ENCODE measurements at places on chromosomes 6 and 20.

DNA sequence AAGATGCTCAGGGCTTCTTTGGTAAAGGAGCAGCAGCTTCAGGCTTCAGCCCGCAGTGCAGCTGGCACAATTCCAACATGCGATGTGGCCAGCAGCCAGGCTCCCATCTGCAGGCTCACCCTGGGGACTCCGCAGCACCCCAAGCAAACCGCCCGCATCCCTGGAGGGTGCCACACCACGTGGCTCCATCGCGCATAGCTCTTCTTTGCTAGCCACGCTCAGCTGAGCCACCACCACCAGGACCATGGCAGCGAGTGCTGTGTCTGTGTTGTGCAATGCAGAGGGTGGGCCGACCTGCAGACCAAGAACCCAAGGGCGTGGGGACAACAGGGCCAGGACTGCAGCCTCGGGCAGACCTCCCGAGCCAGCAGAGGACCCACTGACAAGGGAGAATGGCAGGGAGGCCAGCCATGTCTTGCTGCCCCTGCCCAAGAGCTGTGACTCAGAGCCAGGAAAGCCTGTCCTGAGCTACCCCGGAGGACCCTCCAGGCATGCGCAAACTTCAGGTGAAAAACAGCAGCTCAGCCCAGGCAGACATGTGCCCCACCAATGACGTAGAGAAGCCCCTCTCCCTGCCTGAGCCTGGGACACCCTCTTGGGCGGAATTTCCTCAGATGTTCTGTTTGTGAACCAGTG, 87.8 kb downstream of the GINS1 start:
- no peak for DNase-seq

GRCh38 chr6:151701911-151702562, 105.4 kb upstream of the ESR1 start:
- no peak for DNase-seq

DNA sequence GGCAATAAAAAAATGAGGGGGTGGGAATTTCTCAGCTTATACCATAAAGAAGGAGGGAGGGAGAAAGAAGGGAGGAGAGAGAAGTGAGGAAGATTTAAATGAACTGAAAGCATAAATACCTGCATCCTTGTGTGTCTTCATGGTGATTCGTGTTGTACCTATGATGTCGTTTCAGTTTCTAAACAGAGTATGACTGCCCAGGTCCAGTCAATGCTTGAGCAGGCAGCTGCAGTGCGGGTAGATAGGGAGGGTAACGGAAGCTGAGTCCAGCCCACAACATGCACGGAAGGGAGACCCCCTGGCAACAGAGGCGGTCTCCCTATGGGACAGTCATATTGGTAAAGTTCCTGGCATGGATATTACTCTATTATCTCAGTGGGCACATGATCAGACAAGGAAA, 184.5 kb downstream of the KIF16B start:
- DNase-seq = no peak

DNA sequence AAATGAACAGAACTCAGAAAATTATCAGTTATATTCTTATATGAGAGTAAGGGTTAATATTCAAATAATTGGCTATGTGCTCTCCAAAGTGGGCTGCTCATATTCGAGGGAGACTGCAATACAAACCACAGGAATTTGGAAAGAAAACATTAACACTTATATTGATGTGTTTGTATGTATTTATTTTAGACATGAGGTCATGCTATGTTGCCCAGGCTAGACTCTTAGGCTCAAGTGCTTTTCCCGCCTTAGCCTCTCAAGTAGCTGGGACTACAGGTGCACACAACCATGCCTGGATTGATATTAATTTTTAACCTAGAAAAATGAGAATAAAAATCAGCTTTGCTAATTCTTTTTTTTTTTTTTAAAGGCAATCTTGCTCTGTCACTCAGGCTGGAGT, 35.0 kb downstream of the BTBD9 start:
- no peak for DNase-seq

DNA sequence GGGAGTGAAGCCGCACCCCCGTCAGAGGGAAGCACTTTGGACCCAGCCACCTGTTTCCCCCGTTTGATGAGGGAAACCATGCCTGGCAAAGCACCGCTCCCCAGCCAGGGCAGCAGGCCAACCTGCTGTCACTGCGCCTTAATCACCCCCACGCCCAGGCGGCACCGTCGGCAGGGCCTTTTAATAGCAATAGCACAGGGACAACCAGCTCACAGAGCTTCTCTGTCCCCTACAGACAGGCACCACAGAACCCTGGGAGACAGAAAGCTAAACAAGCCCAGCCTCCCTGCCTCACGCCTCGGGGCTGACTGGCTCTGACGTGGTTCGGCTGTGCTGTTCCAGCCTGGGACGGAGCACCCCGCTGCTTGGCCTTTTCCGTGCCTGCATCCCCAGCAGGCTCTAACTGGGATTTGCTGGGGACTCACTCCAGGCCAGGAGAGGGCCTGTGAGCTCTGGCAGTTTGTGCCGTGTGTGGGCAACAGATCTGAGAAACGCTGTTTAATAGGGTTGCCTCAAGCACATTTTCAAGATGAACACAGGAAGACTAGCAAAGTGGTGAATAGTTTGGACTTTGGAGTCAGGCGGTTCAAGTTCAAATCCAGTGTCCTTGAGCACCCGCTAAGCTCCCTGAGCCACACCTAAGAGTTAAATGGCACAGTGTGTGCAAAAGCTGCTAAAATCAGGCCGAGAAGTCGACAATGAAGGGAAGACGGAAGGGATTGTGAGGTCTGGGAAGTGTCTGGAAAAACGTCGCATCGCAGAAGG, 223.8 kb downstream of the NRN1 start:
- peak; percentile 83 for DNase-seq

- DNase-seq = no peak
These were observed 513.0 kb downstream of the EPHA7 start for GRCh38 chr6:92906385-92906784.

- DNase-seq = no peak
These were observed 12.7 kb downstream of the PANK2 start for GRCh38 chr20:3901706-3902440.

DNA sequence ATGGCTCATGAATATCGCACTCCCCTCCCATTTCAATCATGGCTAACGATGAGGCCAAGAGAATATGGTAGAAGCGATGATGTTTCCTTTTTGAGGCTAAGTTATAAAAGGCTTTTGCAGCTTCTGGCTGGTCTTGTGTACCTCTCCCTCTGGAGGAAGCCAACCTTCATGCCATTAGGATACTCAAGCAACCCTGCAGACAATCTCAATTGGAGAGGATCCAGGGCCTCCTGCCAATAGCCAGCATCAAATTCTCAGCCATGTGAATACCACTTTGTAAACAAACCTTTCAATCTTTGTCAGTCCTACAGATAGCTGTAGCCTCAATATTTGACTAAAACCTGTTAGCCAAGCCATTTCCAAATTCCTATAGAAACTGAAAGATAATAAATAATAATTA, 738.4 kb downstream of the KIF16B start:
- no peak for DNase-seq

GRCh38 chr20:35981969-35982368, 13.6 kb downstream of the CNBD2 start:
- DNase-seq = no peak

DNA sequence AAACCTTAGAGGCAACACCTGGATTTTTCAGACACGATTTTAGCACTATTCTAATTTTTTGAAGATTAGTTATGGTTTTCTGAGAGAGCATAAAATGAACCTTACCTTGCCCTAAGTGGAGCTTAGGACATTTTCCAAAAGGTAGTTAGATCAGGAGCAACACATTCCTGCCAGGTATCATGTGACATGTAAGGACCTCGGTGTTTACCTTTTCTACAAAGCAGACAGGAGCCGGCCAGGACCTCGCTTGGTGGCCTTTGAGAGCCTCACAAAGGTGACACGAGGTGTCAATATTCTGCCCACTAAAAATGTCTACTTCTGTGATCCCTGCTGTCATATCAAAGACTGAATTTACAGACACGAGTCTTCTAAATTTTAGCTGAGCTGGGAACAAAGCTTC, 174.9 kb downstream of the SMOC2 start:
- DNase-seq = no peak

DNA sequence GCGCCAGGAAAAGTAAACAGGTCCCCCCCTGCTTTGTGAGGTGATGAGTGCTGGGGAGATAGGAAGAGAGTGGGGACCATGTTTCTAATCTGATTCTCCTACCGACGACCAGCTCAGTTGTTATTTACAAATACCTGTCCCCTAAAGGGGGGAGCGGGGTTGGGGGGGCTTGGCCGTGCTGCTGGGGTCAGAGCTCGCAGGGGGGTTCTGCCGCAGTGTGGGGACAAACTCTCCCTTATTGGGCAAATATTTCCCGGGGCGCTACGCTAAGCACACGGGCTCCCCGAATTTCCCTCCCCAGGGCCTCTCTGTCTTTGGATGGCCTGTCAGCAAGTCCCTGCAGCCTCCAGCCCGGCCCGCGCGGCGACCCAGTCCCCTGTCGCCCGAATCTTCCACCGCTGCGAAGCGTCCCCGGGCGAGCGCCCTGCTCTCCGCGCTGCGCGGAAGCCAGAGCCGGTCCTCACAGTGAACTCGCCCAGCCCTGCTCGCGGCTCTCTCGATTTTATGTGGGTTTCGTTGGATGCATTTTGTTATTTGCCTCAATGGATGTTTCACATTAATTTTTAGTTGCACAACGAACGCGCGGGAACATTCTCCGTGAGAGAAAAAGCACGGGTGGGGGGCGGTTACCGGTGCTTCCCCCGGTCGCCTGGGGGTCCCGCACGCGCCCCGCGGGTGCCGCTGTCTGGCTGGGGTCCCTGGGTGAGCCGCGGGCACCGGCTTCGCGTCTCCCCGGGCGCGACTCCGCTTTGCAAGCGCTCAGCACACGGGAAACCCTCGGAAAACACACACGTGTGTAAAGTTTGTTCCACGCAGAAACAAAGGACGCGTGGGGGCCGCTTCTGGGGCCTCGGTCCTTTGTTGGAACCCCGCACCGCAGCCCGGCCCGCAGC, 1.5 kb upstream of the STX16 start:
- DNase-seq = peak; percentile 63

DNA sequence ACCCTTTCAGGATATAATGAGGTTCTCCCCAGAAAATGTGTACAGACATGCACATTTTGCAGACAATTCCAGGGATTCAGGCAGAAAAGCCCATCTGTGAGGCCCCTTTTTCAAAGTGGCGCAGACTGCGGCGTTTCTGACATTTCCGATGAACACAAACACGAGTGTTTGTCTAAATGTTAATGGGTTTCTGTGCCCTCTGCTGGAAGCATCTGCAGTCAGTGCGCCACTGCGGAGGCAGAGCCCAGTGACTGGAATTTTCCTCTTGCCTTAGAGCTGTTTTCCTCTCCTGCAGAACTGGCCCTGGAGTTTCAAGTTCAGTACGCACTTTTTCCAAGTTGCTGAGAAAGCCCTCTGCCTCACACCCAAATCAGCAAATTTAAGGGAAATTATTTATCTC, 15.3 kb downstream of the ANKRD60 start:
- no peak for DNase-seq

DNA sequence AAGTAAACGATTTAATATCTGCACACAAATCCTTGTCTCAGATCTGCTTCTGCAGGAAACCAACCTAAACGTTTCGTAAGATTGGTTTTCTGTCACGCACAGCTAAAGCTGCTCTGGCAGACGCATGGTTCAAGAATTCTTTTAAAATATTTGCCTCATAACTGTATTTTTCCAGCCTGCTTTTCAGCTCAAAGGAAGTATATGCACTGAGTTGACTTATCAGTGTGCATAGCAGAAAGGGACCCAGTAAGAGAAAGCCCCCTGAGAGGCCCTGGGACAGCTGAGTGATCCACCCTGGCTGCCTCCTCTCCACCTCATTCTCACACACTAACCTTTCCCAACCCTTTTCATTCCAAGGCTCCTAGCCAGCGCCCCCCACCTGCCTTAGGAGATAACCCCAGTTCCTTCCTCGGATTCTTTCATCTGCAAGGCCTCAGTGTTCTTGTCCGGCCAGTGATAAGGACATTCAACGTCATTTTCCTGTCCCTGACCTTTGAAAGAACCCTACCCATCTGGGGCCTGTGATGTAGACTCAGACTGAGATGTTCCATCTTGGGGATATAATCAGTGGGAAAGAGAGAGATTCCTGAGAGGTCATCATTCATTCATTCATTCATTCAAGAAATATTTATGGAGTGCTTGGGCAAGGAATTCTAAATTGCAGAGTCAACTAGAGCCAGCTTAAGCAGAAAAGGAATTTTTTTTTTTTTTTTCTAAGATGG, 22.4 kb upstream of the SLC9A8 start:
- DNase-seq = no peak

DNA sequence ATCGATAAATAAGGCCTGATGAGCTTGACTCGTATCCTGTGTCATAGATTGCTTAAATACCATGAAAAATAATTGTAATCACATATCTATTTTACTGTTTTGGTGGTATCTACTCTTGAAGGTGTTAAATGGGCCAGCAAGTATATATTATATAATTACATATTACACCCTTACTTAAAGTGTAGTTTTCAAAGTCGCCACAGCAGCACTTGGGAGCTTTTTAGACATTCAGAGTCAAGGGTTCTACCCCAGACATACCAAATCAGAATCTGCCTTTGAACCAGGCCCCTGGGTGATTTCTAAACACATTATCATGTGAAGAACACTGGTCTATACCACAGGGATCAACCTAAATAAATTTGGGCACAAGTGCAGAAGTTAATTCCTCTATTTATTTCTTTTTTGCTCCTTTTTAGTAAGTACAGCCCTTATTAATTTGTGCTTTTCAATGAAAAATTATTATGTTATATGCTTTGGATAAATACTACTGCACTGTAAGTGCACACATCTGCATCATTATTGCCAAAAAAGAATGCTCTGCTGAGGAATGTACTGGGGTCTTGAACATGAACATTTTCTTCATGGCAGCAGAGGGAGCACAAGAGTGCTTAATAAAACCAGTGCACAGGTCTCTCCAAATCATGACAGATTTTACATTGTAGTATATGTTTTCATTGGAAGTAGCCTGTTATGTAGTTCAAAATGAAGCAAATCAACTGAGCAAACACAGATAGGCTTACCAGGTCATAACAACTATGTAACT, 3.1 kb upstream of the ATXN1 start:
- no peak for DNase-seq

GRCh38 chr20:23265226-23265625, 85.4 kb upstream of the NXT1 start:
- no peak for DNase-seq

- no peak for DNase-seq
These were observed 16.4 kb upstream of the STX16 start for GRCh38 chr20:58634521-58635278.

Data from Right ventricle myocardium superior (tissue), 1 donor.